ENCODE measurements at places on chromosomes 6 and 20.

DNA sequence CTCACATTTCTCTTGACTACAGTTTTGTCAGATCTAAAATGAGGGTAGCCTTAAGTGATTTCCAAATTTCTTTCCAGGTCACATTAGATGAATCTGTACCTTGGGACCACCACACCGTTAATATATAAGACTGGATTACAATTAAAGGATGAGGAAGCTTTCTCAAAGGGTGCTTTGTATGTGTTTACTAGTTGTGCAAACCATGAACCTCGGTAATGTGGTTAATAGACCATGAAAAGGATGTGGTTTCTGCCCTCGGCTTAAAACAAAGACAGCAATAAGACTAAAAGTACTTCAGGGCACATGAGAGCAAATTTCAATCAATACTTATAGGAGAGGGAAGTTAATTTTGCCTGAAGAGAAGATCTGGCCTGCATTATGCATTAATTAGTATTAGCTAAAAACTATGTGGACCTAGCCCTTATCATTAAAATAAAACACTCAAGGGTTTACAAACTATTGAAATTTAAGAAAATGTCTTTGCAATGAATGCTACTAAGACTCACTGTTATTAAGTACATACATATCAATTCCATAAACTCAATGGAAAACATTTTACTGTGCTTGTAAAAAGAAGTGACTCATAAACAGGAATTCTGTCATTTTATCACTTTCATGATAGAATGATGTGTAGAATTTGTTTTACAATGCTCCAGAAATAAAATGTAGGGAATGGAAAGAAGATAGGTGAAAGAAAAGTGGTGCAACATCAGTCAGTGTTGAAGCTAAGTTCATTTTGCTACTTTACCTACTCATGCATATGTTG lies 936 bp upstream of the TMX4 start:
- peak; percentile 8 for DNase-seq

GRCh38 chr6:165637586-165637985 lies 25.5 kb downstream of the PDE10A start:
- DNase-seq = no peak

DNA sequence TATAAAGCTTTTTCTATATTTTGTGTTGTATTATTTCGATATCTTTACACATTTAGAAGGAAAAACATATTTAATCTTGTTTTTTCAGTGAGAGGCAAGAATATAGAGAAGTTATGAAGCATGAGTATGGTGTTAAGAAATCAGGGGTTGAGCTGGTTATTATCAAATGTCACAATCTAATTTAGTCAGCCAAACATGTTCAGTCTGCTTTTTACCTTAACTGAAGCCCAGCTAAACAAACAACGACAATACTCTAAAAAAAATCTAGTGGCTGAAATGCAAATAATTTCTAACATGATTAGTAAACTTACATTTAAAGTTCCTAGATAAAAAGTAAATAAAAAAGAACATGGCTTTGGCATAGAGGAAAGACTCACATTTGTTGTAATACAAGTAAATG lies 433.8 kb upstream of the NRSN1 start:
- DNase-seq = no peak

GRCh38 chr6:146300521-146300920 lies 243.1 kb upstream of the RAB32 start:
- DNase-seq = no peak

- DNase-seq = no peak
Observed at GRCh38 chr6:38057994-38058393, 238.5 kb downstream of the ZFAND3 start.

- no peak for DNase-seq
Observed at GRCh38 chr6:87281426-87281825, 41.0 kb upstream of the SMIM8 start.

GRCh38 chr20:63330084-63330760 lies 30.9 kb downstream of the CHRNA4 start:
- DNase-seq = no peak

DNA sequence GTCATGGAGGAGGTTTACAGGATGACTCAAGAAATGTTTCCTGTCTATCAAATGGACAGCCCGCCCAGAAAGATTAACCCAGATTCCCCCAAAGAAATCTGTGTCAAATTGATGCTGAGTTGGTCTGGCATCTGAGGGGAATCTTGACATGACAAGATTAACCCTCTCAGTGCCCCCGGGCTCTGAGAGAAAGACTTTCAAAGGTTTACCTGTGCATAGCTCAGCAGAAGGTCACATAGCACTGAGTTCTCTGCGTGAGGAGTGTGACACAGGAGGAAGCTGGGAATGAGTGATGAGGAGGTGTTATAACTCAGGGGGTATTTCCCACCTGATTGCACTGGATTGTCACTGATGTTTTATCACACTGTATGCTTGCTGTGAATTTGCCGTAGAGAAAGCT lies 601.2 kb downstream of the DHX35 start:
- no peak for DNase-seq

- no peak for DNase-seq
Observed at GRCh38 chr6:39266375-39266774, 37.1 kb upstream of the KCNK5 start.

- no peak for DNase-seq
Observed at GRCh38 chr20:51313358-51313827, 229.1 kb downstream of the NFATC2 start.
